ENCODE measurements at places on chromosomes 5 and 9.

- no peak for DNase-seq
Observed at GRCh38 chr5:161261668-161262323, 284.7 kb downstream of the GABRB2 start.

DNA sequence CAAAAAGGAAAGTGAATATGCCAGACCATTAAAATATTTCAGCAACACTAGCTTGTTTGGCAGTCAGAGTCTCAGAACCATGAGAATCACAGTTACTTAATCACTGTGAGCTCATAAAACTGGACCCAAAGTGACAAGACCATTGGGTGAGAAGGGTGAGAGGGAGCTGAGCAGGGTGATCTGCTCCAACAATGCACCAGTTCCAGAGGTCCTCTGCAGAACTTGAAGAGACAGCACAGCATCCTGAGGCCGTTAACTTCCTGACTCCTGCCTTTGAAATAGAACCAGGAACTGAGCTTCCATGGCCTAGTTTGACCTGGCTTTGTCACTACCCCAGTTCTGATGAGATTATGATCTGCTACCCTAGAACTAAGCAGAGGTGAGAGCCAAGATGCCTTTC, 57.4 kb downstream of the NFIB start:
- DNase-seq: no peak

DNA sequence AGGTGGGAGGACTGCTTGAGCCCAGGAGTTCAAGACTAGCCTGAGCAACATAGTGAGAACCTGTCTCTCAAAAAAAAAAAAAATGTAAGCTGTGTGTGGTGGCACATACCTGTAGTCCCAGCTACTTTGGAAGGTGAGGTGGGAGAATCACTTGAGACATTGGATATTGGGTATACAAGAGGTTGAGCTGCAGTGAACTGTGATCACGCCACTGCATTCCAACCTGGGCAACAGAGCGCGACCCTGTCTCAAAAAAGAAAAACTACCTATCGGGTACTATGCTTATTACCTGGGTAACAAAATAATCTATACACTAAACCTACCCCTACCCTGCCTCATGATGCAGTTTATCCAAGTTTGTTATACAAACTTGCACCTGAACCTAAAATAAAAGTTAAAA, 64.9 kb downstream of the AOPEP start:
- no peak for DNase-seq

DNA sequence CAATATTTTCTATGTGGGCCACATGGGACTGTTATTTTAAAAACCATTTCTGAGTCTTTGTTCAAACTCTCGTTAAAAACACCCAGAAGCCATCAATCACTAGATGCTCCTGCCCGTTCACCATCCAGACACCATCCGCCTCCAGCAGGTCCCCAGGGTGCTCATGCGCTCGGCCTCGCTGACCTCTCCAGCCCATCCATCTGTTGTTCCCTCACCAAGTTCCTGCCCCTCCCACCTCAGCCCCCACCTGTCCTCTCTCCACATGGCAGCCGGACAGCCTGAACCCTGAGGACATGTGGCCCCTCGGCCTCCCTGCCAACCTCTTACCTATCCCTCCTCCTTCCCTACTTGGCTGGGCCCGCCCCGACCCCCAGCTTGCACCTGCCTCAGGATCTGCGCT, 31.6 kb downstream of the NSUN2 start:
- no peak for DNase-seq

GRCh38 chr5:170307575-170308465, 10.2 kb upstream of the LCP2 start:
- no peak for DNase-seq

DNA sequence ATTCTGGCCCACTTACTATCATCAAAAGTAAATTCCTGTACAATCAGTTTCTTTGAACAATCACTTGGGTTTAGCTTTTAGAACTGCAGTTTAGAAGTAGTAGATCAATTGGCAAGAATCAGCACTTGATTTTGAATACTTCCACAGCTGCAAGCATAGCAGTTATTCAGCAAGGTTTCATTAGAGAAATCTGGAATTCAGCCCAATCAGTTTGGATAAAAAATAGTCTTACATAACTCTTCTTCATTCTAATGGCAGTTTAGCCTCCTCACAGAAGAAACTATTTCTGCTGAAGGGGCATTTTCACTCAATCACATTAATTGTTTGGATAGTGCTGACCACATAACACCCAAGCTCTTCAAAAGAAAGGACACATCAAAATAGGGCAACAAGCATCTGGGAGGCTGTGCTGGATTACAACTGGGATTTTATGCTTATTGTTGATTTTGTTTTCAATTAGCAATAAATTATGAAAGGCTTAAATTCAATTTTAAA, 336.2 kb upstream of the PDE4D start:
- DNase-seq: no peak

DNA sequence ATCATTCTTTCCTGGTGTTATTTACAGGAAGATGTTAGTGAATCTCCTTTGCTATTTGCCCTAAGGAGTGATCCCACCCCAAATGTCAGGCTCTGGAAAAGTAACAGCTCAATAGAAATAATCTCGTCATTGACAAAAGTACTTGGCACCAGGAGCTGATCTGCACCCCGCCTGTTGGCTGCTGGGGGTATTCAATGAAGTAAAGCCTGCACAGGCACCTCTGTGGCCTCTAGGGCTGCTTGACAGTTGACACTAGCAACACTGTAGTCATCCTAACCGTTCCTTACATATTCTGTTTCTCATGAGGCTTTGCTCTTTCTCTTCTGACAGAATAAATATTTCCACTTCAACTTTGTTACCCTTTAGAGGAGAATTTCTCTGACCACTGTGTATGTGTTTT, 103.4 kb downstream of the DOCK2 start:
- DNase-seq: no peak

- DNase-seq: no peak
Observed at GRCh38 chr5:54766748-54767147, 218.6 kb downstream of the ESM1 start.

DNA sequence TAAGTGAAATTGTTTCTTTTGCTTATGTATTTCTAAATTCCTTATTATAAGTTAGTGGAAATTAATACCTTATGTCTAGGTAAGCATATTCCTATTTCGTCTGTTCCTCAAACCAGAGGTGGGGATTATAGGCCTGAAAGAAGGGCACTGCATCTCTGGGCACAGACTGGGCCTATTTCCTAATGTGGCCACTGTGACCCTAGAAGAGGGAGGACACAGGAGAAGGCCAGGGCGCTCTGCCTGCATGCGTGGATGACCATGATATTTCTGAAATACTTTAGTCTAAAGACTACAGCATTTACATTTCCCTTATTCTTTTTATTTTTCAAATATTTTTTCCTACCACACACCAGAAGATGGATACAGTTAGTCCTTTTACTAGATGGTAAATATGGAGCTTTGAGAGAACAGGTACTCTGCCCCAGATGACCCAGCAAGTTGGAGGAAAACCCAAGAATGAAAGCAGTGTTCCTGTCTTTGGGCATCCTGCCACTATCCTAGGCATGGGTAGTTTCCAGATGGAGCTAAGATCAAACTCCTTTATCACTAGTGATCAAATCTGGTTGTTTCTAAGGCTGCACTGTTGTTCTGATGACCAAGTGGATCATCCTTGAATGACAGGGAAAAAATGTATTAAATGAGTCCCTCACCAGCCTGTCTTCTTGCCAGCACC, 27.8 kb downstream of the RUSC2 start:
- no peak for DNase-seq

DNA sequence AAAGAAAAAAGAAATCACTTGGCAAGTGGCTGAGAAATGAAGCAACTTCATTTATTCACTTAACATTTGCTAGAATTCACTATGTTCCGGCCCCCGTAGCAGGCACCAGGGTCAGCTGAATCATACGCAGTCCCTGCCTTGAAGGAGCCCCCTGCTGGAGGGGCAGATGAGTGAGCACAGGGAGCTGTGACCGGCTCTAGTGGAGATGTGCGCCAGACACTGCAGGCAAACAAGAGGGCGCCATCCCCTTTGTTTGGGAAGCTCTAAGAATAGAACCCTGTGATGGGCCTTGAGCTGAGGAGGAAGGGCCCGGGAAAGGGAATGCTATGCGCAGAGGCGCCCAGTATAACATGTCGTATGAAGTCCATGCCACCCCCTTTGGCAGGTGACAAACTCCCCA, 20.2 kb upstream of the RPL26L1 start:
- no peak for DNase-seq

DNA sequence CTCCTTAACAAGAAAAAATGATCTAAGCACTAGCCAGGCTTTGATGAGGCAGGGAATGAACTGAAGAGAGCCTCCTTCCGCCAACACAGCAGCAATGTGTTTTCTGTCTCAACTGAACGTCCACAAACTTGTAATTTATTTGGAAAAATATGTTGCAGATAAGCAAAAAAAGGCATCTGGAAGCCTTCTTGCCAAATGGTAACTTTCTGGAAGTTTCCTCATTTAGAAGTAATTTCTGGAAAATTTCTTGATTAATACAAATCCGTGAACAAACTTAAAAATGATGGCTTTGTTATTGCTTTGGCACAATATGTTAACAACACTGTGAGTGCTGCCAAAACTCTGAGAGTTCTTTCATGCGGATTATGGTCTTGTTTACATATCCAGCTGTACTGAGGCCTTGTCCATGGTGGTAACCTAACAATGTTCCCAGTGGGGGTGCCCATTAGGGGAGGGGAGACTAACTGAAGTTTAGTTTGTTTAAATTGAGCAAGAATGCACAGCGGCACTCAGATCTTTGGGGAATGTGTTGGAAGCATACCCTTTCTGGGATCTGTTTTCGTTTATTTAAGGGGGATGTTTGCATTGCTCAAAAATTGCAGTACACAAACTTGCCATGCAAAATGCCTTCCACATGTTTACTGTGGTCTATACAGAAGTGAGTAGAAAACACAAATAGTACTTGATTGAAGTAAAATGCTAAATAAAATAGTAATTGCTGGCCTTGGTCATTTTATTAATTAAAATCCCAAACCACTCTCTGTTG, 334.7 kb downstream of the NR2F1-AS1 start:
- DNase-seq: no peak

DNA sequence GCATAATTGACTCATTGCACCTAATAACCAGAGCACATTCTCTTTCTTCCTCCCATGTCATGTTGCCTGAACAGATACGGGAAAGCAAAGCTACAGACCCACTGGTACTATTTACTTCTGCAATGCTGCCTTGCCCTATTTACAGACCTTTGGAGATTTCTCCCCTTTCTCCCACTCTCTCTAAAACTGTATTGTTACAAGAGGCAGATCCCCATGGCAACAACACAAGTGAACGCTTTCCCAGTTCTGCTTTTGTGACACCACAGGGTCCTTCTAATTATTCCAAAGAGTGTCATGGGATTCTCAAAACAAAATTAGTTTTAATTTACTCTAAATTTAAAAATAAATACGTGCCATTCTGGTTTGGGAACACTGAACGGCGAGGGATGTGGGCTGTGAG, 104.7 kb downstream of the KCTD16 start:
- DNase-seq: no peak

- DNase-seq: peak; percentile 45
Observed at GRCh38 chr5:111063709-111064322, 7.7 kb upstream of the TSLP start.

DNA sequence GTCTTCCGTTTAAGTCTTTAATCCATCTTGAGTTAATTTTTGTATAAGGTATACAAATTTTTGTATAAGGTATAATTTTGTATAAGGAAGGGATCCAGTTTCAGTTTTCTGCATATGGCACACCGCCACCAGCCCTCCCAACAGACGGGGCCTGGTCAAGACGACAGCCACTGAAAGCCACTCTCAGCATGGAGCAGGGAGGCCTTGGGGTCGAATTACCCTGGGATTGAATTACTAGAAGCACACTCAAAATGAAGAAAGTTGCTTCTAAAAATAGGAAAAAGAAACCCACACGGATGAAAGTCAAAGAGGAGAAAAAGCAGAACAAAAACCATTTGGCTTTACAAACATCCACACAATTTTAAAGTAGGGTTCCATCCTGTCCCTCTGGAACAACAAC, 586.2 kb upstream of the ADAMTS16 start:
- no peak for DNase-seq

- DNase-seq: no peak
Observed at GRCh38 chr5:67976891-67977601, 238.5 kb upstream of the PIK3R1 start.

DNA sequence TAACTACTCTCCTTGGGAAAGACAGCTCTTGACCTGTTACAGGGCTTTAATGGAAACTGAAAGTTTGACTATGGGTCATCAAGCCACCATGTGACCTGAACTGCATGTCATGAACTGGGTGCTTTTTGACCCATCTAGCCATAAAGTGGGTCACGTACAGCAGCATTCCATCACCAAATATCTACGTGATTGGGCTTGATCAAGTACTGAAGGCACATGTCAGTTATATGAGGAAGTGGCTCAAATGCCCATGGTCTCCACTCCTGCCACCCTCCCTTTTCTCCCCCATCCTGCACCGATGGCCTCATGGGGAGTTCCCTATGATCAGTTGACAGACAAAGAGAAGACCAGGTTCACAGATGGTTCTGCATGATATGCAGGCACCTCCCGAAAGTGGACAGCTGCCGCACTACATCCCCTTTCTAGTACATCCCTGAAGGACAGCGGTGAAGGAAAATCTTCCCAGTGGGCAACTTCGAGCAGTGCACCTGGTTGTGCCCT, 7.3 kb upstream of the FCN1 start:
- no peak for DNase-seq

- no peak for DNase-seq
Observed at GRCh38 chr9:89168901-89169813, 9.5 kb downstream of the SHC3 start.

GRCh38 chr9:89498852-89499480, 1.1 kb upstream of the SEMA4D start:
- DNase-seq: peak; percentile 85

GRCh38 chr9:89821081-89821480, 216.3 kb downstream of the GADD45G start:
- DNase-seq: no peak

GRCh38 chr9:130680836-130681768, 12.5 kb upstream of the EXOSC2 start:
- no peak for DNase-seq

GRCh38 chr5:125006011-125006685, 259.7 kb upstream of the ZNF608 start:
- DNase-seq: peak; percentile 74

- no peak for DNase-seq
Observed at GRCh38 chr9:14203356-14204056, 110.4 kb downstream of the NFIB start.

- DNase-seq: no peak
Observed at GRCh38 chr5:115509547-115509946, 35.0 kb downstream of the FEM1C start.

- DNase-seq: no peak
Observed at GRCh38 chr5:143600396-143601075, 197.1 kb upstream of the NR3C1 start.

DNA sequence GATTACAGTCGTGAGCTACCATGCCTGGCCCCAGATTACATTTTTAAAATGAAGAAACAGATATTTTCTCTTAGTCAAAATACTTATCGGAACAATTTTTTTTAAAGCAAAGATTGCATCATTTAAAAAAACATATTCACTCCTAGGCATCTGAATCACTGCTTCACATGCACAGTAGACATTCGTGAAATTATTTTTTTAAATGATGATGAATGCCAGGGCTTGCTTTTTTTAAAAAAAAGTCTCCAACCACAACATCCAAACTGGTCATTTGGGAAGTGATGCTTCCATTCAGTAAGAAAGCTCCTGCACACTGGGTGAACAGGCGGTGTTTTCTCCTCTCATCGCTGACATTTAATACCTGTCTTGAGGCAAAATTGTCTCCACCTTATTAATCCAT, 223.0 kb upstream of the DMRT1 start:
- no peak for DNase-seq
